ENCODE measurements at places on chromosomes 3 and 15. TPM values are rescaled to one million over a fixed set of nuclear protein-coding genes. Genes with fewer than 3 reads are reported as not detected.

Gene FAM174B
- total RNA-seq = 1.2 TPM

Gene TTC14
- 31.6 TPM for total RNA-seq

Gene CNTN3
- total RNA-seq = 0.96 TPM

Gene SPINK8
- total RNA-seq = not detected

Gene CX3CR1
- total RNA-seq = under 0.01 TPM

Gene BSN
- total RNA-seq = under 0.01 TPM

Gene SEMA5B
- under 0.01 TPM for total RNA-seq

Gene LRRIQ4
- 0.19 TPM for total RNA-seq

Gene AHSG
- total RNA-seq = not detected

Gene XPC
- total RNA-seq = 45.4 TPM

Gene PGBD4
- 1.9 TPM for total RNA-seq

Gene NDUFB5
- 140 TPM for total RNA-seq

Gene LDHAL6B
- not detected for total RNA-seq

Gene PFN2
- 215 TPM for total RNA-seq

Gene P2RY1
- 0.38 TPM for total RNA-seq

Gene LXN
- 135 TPM for total RNA-seq

Gene PRSS50
- not detected for total RNA-seq

Gene PCLAF
- total RNA-seq = 5.6 TPM

Gene KCNH8
- not detected for total RNA-seq
